Inflammatory macrophage treated with lipopolysaccharide for 1 hour (primary cell): ENCODE measurements at places on chromosomes 1 and 21.

DNA sequence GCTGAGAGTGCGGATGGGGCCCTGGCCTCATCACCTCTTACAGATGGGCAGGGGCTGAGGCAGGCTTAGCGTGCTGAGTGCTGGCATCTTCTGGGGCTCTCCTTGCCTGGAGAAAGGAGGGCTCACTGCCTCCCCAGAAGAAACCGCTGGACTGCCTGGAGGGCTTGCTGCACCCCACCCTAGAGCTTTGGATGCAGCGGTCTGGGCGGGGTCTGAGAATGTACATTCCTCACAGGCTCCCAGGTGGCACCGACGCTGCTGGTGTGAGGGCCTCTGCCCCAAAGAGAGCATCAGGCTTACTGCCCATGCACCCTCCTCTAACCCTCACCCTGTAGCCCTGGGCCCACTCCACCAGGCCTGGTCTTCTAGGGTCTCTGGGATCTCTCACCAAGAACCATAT, 51.1 kb downstream of the RAP1GAP start:
- no peak for DNase-seq

GRCh38 chr1:117662667-117663066, 56.8 kb downstream of the TENT5C start:
- no peak for DNase-seq

- DNase-seq, result no peak
These were observed 24.5 kb upstream of the GNPAT start for GRCh38 chr1:231216498-231216897.

DNA sequence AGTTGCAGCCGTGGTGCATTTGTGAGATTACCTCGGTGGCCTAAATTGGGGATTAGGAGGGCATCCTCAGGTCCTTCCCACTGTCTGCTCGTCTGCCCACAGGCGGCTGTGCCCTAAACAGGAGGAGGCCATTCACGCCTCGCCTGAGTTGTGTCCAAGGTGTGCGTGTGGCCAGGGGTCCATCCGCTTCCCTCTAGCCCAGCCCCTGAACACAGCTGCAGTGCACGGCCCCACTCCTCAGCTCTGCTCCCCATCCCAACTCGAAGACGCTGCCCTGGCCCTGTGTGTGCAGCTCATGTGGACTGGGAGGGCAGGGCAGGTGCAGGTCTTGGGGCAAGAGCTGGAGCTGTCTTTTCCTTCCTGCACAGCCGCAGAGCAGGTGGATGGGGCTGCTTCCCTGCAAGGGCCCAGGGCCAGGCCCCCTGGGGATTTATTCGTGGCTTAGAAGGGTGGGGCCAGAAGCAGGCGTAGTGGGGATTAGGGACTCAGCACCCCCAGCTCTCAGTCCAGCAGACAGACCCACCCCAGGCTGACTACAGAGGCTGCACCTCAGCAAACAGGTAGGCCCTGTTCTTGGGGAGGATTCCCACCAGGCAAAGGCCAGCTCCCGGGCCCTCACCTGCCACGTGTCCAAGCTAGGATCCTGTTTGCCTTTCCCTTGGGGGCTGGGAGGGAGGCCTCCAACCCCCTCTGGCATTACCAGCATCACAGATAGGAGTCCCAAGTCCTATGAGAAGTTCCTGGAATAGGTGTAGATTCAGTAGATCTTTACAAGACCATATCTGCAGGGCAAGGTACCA, 4.3 kb downstream of the GUK1 start:
- no peak for DNase-seq

- no peak for DNase-seq
These were observed 44.3 kb upstream of the H6PD start for GRCh38 chr1:9190234-9190633.

DNA sequence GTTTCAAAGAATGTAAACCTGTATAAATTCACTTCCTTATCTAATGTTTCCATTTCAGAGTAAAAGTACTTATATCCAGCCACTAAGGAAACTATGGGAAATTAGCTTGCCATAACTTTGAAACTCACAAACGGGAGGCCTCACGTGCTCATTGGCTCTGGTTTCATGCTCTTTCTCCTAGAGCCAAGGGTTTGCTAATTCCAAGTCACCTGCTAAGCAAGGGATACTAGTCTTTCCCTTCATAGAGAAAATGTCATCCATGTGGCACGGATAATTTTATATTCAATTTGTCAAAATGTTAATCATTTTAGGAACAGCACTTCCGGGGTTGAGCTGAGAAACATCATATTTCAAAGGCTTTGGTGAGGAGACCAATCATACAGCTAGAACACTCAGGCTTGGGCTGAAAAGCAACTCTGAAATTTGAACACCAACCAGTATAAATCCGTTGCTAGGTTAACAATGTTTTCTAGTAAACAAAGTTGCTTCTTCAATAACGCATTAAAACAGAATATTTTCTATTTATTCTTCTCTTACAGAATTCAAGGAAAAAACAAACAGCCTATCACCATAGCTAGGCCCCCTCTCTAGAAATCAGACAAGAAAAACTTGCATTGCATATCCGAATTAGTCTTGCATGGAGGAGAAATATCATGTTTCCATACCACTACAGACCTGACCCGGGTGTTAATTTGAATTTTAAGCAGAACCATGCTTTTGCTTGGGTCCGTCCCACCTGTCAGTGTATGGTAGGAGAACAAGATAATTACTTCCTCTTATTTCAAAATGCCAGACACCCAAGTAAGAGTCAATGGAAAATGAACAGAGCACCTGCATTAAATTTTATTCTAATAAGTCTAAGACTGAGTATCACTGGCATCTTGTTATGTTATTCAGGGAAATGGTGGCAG, 196.1 kb upstream of the ESRRG start:
- no peak for DNase-seq

GRCh38 chr1:44609768-44610526, 64.3 kb downstream of the TMEM53 start:
- DNase-seq, result no peak

DNA sequence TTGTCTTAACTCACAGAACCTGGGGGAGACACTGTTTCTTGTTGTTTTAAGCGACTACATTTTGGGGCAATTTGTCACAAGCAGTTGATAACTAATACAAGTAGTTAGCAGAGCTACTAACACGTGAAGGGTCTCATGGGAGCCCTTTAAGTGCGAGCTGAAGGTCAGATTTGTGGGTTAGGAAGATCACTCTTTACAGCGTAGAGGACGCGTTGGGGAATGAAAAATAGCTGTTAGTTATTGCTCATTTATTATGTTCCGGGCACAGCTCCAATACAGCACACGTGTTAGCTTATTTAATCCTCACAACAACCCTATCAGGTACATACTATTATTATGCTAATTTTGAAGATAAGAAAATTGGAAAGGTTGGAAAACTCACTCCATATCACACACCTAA, 95.9 kb downstream of the ACTL8 start:
- DNase-seq, result no peak

GRCh38 chr1:170790651-170791071, 126.7 kb downstream of the PRRX1 start:
- no peak for DNase-seq
